ENCODE measurements at places on chromosomes 7 and 10. TPM values are rescaled to one million over a fixed set of nuclear protein-coding genes. Genes with fewer than 3 reads are reported as not detected.

DNA sequence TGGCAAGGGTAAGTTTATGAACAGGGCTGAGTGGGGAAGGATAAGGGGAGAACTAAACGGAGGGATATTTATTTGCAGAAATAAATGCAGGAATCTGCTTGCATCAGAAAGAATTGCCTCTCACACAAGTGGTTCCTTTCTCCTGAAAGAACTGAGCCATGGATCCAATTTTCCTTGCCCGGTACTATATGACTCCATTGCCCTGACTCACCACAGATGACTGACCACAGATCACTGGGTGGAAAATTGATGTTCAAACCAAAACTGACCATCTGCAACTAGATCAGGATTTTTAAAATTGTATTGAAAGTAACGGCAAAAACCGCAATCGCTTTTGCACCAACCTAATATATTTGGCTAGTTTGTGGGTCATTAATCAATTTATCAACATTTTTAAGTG, 6.2 kb upstream of the MACC1 start:
- DNase-seq, result no peak
- no peak overlapping the region for H3K27ac ChIP-seq
- no peaks in the 10 kb centered on the region for H3K36me3 ChIP-seq
- no peaks in the 10 kb centered on the region for H3K4me1 ChIP-seq
- H3K4me3 ChIP-seq, result no peak overlapping the region
- no peaks in the 10 kb centered on the region for H3K27me3 ChIP-seq

NOM1 gene
- 34.9 TPM for total RNA-seq

- H3K36me3 ChIP-seq, result no peaks in the 10 kb centered on the region
- no peak for DNase-seq
- no peak overlapping the region for H3K4me3 ChIP-seq
- H3K4me1 ChIP-seq, result peaks cover 19% of the 10 kb centered on the region
- no peak overlapping the region for H3K27ac ChIP-seq
Measured at GRCh38 chr7:138750473-138750872, 47.3 kb upstream of the TMEM213 start.

DNA sequence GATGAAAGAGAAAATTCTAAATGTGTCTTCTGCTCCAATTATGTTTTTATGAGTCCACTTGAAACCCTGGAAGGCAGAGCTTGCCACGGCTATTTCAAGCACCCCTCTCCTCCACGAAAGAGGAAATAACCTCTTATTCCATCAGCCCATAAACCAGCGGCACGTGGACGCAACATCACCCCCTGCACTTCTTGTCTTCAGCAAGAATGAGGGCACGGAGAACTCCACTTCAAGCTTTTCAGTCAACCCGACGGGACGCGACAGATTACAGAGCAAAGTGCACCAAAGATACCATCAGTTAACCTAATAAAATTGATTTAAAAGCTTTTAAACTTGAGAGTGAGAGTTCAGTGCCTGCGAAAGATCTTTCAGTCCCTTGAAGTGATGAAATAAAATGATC, 406.3 kb downstream of the GALNT17 start:
- no peak for DNase-seq
- no peak overlapping the region for H3K27ac ChIP-seq
- no peak overlapping the region for H3K4me3 ChIP-seq

DNA sequence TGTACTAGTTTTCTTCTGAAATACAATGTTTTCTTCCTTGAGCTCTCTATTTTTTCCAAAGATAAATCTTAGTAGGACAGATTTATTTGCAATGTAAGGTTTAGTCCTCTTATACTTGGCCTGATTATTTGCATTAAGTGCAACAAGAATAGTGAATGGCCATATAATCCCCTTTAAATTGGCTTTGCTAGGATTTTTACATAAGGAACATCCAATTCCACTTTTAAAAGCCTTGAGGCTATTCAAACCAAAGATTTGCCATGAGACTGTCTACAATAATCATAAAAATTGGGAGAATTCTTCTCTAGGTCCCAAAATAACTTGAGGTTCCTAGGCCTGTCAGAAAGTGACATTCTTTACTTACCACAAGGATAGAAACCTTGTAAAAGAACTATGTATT, 128.6 kb upstream of the THSD7A start:
- H3K4me1 ChIP-seq, result no peaks in the 10 kb centered on the region
- H3K4me3 ChIP-seq, result no peak overlapping the region
- no peaks in the 10 kb centered on the region for H3K27me3 ChIP-seq
- no peak for DNase-seq
- no peaks in the 10 kb centered on the region for H3K36me3 ChIP-seq
- no peak overlapping the region for H3K27ac ChIP-seq

- H3K36me3 ChIP-seq, result no peaks in the 10 kb centered on the region
- H3K27ac ChIP-seq, result no peak within 1 kb of the TSS
- H3K4me3 ChIP-seq, result no peak within 1 kb of the TSS
Measured at GRCh38 chr10:43076876-43077420, at the start of gene RET. TSS of gene RET (plus strand) at chr10:43077069. CDS start at chr10:43077259, 190 bp downstream.

ERVW-1 gene
- total RNA-seq, result not detected

GRCh38 chr10:66180581-66181318, 745.1 kb upstream of the LRRTM3 start:
- no peaks in the 10 kb centered on the region for H3K36me3 ChIP-seq
- DNase-seq, result peak; percentile 69
- H3K4me1 ChIP-seq, result no peaks in the 10 kb centered on the region
- no peaks in the 10 kb centered on the region for H3K27me3 ChIP-seq
- H3K4me3 ChIP-seq, result no peak overlapping the region
- no peak overlapping the region for H3K27ac ChIP-seq

- no peak overlapping the region for H3K27ac ChIP-seq
- H3K4me3 ChIP-seq, result no peak overlapping the region
- H3K4me1 ChIP-seq, result no peaks in the 10 kb centered on the region
- no peak for DNase-seq
- no peaks in the 10 kb centered on the region for H3K36me3 ChIP-seq
Measured at GRCh38 chr7:12552876-12553275, 17.6 kb upstream of the SCIN start.

GRCh38 chr10:16518822-16519221, 2.9 kb downstream of the C1QL3 start:
- peaks cover 12% of the 10 kb centered on the region for H3K27me3 ChIP-seq
- no peak overlapping the region for H3K27ac ChIP-seq
- H3K36me3 ChIP-seq, result peaks cover 5% of the 10 kb centered on the region
- DNase-seq, result no peak
- H3K4me1 ChIP-seq, result peaks cover 19% of the 10 kb centered on the region

DNA sequence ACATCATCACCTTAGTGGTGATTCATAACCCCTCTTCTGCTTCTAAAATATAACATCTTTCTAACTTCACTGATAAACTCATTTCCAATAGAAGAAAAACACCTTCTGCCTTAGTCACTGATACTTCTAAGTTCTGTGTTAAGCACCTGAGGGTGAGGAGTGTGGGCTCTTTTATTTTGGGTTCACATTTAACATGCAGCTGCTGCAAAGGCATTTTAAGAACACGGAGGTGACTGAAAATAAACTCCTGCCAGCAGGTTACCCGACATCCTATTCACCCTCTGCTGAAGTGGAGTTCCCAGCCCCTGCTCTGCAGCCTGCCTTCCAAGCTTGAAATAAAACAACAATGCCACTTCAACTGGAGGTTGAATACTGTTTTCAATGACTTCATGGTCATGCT, 202.9 kb upstream of the PLXNA4 start:
- no peak overlapping the region for H3K27ac ChIP-seq
- H3K36me3 ChIP-seq, result peaks cover 6% of the 10 kb centered on the region
- peaks cover 6% of the 10 kb centered on the region for H3K4me1 ChIP-seq
- H3K27me3 ChIP-seq, result no peaks in the 10 kb centered on the region
- no peak for DNase-seq

LFNG gene
- total RNA-seq, result 215 TPM

DNA sequence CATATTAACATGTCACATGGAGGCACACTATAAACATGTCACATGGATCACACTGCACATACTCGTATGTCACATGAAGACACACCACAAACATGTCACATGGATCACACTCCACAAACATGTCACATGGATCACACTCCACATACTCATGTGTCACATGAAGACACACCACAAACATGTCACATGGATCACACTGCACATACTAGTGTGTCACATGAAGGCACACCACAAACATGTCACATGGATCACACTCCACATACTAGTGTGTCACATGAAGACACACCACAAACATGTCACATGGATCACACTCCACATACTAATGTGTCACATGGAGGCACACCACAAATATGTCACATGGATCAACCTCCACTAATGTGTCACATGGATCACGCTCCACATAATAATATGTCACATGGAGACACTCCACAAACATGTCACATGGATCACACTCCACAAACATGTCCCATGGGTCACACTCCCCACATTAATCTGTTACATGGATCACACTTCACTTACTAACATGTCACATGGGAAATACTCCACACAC, 195.6 kb upstream of the PFKP start:
- H3K4me1 ChIP-seq, result no peaks in the 10 kb centered on the region
- no peak overlapping the region for H3K4me3 ChIP-seq
- no peak for DNase-seq
- H3K27me3 ChIP-seq, result no peaks in the 10 kb centered on the region
- H3K36me3 ChIP-seq, result no peaks in the 10 kb centered on the region

OPALIN gene
- not detected for total RNA-seq

MMS19 gene
- 59.6 TPM for total RNA-seq

- H3K36me3 ChIP-seq, result peaks cover 13% of the 10 kb centered on the region
- no peak overlapping the region for H3K27ac ChIP-seq
- H3K27me3 ChIP-seq, result no peaks in the 10 kb centered on the region
- peak overlapping the region; percentile 13 for H3K4me3 ChIP-seq
- H3K4me1 ChIP-seq, result peaks cover 23% of the 10 kb centered on the region
Measured at GRCh38 chr10:109914966-109915365, 8.3 kb downstream of the XPNPEP1 start.
